IMR-90 (cell line): ENCODE measurements at places on chromosomes 16 and 17. TPM values are rescaled to one million over a fixed set of nuclear protein-coding genes. Genes with fewer than 3 reads are reported as not detected.

CWC25 gene
- 9.1 and 9.7 TPM in 2 replicates for total RNA-seq

ATP2C2 gene
- not detected in 2 replicates for total RNA-seq

GRCh38 chr17:77571155-77571981 is 387.1 kb upstream of the TNRC6C start:
- peak; percentile 6 for DNase-seq

DNA sequence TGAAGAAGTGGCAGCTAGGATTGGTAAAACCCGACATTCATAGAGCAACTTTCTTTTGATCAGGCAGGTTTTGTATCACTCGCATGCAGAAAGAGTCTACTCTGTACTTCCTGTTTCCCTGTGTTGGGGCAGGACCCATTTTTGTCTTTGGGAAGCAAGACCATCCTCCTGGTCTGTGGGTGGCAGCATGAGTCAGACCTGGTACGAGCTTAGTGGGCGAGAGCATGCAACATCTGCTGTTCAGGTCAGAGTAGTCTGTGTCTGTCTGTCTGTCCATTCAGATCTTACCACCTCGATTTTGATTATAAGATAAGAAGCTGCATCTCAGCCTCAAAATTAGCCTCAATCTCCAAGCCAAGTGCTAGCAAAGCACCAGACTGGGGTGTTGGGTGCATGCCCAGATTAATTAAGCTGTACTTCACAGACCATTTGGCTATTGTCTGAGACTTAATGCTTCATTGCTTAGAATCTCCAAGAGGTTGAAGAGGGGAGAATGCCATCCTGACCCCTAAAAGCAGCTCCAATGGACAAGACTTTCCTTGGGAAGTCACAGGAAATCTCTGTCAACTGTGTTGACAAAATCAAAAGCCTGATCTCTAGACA is 110.9 kb downstream of the XYLT1 start:
- DNase-seq: peak; percentile 70

- DNase-seq: no peak
Observed at GRCh38 chr16:57531253-57531575, 5.2 kb downstream of the CCDC102A start.

TPSB2 gene
- total RNA-seq: not detected in 2 replicates

CA5A gene
- total RNA-seq: not detected in 2 replicates

KCNH6 gene
- total RNA-seq: 0.18 and 0.28 TPM in 2 replicates

GRCh38 chr16:17412221-17412620 is 58.5 kb downstream of the XYLT1 start:
- DNase-seq: peak; percentile 61

GRCh38 chr16:81553814-81554675 is 109.4 kb downstream of the CMIP start:
- no peak for DNase-seq

DNA sequence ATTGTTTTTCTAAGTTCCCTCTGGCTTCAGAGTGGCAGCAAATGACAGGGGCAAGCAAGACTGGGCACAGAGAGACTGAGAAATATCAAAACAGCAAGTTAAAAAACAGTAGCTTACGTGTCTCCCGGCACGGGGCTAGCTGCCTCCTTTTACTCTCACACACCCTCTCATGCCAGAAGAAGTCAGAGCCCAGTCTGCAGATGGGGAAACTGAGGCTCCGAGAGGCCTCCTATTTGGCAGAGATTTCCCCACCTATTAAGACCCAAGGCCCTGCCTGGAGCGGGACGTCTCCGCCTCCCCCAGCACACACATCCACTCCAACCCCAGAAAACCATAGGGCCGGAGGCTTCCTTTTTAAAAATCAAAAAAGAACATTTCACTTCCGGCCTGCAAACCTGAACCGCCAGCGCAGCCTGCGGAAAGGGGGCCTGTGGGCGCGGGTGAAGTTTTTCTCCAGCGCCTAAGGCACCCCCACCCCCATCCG is 832 bp downstream of the CARHSP1 start:
- no peak for DNase-seq

- no peak for DNase-seq
Observed at GRCh38 chr17:40190197-40191021, 13.1 kb downstream of the RAPGEFL1 start.

CIITA gene
- total RNA-seq: not detected in 2 replicates

DNA sequence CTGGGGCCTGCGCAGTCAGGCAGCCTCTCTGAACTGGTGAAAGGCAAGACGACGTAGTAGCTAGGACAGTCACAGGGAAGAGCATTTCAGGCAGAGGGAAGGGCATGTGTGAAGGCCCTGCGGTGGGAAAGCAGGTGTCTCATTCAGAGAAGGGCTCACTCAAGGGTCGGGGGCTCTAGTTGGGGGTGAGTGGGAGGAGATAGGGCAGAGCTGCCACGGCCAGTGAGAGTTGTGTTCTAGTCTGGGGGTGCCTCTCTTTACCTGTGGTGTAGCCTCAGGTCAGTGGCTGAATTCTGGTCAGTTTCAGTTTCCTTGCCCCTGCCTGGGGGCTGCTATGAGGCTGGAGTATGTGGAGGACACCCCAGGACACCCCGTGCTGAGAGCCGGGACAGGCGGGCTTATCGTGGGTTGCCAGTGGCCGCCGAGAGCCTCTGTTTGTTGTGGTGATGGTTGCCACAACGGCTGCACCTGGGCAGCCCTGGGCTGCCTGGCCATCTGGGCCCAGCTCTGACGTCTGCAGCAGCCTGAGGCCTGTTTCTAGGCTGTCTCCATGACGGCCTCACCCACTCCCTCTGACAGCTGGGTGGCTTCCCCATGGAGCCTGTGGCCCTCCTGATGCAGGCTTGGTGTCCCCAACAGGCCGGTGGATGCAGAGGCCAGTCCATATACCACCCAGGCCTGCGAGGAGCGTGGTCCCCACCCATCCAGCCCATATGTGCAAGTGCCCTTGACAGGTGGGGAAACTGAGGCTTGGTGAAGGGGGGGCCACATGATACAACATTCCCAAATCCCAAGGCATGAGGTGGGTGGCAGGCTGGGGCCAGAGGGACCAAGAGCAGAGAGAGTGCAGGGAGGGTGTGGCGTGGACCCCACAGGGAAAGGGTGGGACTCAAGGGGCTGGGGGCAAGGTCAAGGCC is 10.8 kb downstream of the MAP2K3 start:
- peak; percentile 59 for DNase-seq

DNA sequence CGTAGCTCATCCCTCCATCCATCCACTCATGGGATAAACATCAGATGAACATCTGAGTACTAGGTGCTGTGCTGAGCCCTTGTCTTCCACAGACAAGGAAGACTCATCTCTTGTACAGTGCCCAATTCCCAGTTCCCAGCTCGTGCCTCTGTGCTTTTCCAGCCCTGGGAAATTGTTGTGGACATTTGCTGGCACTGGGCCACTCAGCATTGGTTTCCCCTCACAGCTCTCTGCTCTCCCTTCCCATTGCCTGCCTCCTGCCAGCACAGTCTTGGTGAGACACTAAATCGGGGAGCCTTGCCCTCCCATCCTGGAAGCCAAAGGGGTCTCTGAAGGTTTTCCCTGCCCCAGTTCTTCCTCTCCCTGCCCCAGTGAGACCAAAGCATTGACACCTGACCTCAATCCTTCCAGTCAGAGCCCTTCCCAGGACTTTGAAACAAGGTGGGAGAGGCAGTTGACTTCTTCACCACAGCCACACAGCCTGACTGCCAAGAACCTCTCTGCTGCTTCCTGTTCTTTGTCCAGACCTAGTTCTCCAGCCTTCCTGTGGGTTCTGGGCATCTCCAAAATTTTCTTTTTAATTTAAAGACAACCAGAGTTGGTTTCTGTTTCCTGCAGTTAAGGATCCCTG is 50.2 kb downstream of the WSB1 start:
- no peak for DNase-seq

DNA sequence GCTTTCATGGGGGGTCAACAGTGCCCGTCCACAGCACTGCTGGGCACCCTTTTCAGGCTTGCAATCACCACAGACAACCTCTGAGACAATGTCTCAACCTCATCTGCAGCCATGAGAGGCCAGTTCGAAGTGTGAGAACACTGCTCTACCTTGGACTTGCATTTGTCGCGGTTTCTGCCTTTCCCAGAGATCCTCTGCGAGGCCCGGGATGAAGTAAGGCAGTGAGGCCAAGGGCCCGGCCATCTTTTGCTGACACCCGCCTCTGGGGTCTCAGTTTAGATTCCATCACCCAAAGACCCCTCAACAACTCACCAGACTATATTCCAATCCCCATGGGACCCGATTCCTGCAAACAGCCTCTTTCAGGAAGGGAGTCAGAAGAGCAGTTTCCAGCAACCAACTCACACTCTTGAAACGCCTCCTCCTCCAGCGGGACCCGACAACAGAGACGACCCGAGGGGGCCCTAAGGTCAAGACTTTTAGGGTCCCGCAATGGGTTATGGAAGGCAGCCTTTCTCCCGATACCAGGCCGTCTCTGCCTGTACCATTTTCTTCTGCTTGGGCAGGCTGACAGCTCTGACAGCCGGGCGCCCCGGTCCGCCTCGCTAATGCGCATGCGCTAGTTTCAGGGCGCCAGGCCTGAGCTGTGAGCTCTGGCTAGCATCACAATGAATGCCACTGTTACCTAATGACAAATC is 576.0 kb downstream of the KCNJ18 start:
- DNase-seq: no peak

- DNase-seq: peak; percentile 12
Observed at GRCh38 chr16:71373073-71373472, 14.6 kb downstream of the CALB2 start.

DNA sequence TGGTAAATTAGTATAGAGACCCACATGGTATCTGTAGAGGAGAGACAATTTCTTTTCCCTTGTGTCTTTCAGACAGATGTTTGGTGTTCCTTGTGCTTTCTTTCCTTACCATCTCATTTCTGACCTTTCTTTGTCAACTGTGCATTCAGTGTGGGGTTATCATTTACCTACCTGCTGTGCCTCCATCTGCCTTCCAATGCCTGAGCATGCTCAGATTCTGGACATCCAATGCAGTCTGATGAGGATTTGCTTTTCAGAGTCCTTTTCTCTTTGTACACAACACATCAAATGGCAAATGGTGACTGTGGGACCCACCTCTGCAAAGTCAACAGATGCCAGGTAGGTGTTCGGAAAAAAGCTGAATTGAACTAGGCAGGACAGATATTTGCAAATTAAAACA is 364.8 kb downstream of the CA10 start:
- DNase-seq: no peak

DNA sequence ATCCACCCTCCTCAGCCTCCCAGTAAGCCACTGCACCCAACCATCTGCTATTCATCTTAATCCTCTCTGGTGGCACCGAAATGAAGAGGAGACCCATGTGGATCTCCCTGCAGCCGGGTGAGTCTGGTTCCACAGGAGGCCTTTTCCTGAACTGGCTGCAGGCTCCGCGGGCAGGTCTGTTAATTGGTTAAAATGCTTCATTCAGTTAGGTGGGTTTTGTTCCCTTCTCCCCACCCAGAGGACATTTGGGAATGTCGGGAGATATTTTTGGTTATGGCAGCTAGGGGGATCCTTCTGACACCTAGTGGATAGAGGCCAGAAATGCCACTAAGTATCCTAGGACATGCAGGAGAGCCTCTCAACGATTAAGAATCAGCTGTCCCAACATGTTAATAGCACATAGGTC is 16.7 kb downstream of the C16orf54 start:
- peak; percentile 49 for DNase-seq

TP53TG3F gene
- not detected in 2 replicates for total RNA-seq

DNA sequence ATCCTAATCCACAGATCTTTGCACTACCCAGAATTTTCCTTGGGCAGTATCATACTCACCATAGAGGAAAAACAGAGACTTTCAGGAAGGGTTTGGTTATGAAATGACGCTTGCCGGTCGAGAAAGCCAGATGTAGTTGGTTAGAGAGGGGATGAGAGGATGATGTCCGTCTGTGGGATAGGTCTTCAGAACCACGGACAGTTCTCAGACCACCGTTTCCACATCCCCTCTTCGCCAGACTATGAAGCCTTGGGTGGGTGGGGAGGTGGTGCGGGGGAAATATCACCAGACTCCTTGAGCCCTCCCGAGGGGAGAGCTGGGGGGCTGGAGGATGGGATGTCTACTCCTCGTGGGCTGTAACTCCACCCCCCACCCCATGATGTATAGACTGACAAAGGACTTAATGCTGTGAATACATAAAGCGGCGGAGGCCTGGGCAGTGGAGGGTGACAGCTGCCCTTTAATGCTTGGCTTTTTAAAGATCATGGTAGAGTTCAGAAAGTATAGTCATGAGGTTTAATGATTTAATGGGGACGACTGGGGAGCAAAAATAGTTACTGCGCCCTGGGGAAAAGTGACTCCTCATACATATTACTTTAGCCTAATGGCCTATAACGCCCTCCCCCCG is 96.6 kb downstream of the MRM1 start:
- peak; percentile 8 for DNase-seq

SLC5A11 gene
- under 0.01 TPM in 1 of 2 replicates, not detected in the other for total RNA-seq

GRCh38 chr16:1082266-1082951 is 9.9 kb downstream of the SSTR5 start:
- peak; percentile 12 for DNase-seq

DNA sequence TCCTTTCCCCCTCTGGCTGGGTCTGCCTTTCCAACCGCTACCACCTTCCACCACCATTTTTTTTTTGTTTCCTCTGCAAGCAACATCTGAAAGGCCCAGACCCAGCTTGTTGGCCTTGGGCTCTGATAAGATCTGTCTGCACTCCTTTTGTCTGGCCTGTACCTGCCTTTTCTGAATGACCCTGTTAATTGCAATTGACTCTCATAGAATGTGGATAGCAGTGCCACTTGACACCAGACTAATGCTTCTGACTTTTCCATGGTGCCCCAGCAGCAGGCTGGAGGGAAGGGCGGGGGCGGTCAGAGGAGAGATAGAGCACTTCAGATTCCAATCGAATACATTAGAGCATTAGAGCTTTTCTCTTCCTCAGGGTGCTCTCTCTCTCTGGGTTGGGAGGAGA is 538.9 kb downstream of the WWOX start:
- no peak for DNase-seq
